Brain (organoid and tissue), 16 donors: ENCODE measurements at places on chromosomes 7 and 10.

GRCh38 chr7:155663937-155664336 lies 19.5 kb downstream of the RBM33 start:
- DNase-seq, result no peak

DNA sequence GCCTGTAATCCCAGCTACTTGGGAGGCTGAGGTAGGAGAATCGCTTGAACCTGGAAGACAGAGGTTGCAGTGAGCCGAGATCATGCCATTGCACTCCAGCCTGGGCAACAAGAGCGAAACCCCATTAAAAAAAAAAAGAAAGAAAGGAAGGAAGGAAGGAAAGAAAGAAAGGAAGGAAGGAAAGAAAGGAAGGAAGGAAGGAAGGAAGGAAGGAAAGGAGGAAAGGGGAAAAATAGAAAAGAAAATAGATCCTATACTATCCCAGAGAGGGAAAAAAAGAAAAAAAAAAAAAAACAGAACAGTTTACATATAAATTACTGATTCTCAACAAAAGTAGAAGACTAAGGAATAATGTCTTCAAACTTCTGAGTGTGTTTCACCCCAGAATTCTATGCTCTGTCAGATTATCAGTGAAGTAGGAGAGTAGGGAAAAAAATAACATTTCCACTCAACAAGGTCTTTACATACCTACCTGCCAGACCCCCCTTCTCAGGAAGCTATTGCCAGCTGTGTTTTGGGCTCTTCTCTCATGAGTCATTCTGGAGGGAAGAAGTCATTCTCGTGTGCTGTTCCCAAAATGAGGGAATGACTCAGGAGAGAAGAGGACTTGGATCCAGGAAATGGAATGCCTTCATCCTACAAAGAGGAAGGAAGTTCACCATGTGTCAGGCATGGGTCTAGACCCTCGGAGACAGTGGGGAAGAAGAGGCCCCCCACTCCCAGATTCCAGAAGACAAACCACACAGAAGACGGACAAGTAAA lies 20.9 kb downstream of the RGS10 start:
- no peak for DNase-seq

- no peak for DNase-seq
These were observed 7.2 kb downstream of the DNAH11 start for GRCh38 chr7:21550076-21550475.

DNA sequence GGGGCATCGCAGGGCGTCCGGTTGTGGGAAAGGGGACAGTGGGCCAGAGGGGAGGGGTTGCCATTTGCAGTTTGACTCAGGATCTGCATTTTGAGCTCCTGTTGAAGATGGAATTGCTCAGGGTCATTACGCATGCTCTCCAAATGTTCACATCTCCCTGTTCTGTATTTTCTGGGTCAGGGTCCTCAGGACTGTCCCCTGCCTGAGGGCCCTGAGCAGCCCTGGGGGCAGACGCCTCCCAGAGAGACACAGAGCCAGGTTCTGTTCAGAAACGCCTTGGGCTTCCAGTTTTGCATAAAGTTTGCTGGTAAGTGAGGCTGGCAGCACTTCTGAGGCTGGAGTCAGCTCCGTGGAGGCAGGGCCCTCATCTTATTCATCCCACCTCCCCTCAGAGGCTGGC lies 34.1 kb upstream of the NUB1 start:
- DNase-seq, result no peak

- DNase-seq, result peak; percentile 54
These were observed 378.4 kb upstream of the NRP1 start for GRCh38 chr10:33712825-33713224.

DNA sequence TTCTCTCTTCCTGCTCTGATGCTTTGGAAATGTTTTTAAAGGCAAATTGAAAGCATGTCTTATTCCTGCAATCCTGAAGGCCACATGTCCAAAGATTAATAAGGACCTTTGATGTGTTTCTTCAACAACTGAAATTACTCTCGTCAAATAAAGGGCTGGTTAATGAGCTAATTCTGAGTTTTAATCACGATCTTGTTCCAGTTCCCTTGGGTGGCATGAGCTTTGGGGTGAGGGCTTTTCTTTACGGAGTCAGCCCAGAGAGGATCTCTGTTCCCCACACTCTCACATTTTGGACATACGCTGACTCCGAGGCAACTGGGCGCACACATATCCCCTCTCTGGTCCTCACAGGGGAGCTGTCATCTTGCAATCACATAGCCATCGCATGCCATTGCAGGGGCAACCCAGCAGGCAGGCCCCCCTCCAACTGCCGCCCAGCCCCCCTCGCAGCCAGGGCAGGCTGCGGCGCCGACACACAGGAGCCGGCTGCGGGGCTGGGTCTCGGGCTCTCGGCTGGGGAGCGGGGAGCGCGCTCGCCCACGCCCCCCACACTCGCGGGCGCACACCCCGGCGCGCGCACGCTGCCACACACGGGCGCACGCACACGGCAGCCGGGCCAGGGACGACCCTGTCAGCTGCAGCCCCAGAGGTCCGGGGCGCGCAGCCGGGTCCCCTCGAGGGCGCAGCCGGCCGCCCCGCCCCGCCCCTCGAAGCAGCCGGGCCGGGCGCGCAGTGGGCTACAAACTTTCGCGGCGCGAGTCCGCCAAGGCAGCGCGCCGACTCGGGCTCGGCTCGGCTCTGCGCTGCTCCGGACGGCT lies at the start of gene GDF10:
TSS of gene GDF10 (plus strand) at position 587 of the 818 bp plus-strand sequence. CDS start 455 bp downstream, outside the sequence.
- DNase-seq, result peak; percentile 47

- no peak for DNase-seq
These were observed 2.3 kb downstream of the MCM7 start for GRCh38 chr7:100098913-100099312.

DNA sequence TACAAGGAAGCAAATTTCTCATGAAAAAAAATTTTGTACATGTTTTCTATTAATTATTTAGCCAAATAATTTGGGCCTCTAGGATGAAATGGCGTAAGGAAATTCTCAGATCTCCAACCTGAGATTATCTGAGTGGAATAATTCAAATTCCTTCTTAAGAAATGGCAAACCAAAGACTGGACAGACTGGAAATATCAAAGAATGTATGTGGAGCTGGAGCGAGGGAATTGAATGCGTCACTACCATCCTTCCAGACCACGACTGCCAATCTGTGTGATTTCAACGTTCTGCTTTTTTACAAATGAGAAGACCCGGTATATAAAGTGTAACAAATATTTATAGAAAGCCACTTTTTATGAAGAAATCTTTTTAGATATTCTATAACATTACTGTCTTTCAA lies 12.4 kb upstream of the BLNK start:
- no peak for DNase-seq

DNA sequence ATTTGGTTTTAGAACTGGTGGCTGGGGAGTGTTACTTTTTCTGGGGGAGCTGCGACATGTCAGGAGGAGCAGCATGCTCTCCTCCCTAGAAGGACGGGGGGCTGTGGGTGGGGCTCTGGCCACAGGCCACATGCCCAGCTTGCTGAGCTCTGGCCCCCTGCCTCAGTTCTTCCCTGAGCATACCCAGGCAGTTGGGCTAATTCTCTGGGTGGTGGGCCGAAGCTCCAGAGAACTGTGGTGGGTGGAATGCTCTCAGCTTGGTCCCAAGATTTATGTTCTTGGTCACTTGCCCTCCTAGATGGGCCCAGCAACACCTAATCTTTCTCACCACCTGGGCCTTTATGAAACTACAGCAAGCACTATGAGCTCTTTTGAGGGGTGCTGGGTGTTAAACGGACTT lies 5.1 kb upstream of the ZNF775 start:
- no peak for DNase-seq

- DNase-seq, result peak; percentile 89
These were observed 1288.5 kb downstream of the GATA3 start for GRCh38 chr10:9342885-9343570.

GRCh38 chr7:94565247-94565894 lies 55.8 kb downstream of the CASD1 start:
- no peak for DNase-seq

DNA sequence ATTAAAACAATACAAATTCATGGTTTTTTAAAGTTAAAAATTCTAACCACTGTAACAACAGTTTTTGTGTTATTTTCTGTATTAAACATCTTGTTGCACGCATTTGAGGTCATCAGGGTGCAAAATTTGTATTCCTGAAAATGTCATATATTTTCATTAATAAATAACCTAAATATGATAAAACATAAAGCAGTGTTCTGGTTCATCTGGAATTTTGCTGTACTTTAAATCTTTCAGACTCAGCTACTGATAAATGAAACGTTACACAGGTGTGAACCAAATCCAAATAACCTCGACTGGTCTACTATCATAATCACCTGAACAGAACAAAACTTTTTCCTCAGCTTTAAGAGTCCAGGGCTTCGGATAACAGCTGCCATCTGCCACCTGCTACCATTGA lies 6.9 kb downstream of the IFIT2 start:
- no peak for DNase-seq

DNA sequence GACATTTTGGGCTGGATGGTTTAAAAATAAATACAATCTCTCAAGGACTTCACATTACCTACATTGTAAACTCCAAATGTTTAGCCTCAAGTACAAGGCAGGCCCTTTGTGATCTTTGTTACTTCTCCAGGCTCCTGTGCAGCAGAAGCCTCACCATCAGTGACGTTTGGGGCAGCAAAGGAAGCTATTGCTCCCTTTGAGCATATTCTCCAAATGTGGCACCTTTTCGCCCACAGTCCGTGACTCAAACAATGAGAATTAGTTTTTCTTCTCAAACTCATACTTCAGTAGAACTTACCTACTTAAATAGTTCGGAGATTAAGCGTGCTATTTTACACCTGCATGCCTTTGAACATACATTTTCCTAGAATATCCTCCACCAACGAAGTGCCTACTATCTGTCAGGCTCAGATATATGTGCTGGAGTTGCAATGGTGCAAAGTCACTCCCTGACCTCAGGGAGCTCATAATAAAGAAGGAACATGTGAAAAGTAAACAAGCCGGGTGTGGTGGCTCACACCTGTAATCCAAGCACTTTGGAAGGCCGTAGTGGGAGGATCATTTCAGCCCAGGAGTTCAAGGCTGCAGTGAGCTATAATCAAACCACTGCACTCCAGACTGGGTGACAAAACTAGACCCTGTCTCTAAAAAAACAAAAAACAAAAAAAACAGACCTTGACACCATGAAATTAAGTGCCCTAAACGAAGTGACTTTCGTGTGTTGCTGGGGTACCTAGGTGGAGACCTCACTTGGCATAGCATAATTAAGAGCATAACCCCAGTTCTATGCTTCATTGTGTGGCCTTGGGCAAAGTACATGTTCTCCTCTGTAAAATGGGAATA lies 1.2 kb upstream of the ABCF2 start:
- DNase-seq, result no peak

DNA sequence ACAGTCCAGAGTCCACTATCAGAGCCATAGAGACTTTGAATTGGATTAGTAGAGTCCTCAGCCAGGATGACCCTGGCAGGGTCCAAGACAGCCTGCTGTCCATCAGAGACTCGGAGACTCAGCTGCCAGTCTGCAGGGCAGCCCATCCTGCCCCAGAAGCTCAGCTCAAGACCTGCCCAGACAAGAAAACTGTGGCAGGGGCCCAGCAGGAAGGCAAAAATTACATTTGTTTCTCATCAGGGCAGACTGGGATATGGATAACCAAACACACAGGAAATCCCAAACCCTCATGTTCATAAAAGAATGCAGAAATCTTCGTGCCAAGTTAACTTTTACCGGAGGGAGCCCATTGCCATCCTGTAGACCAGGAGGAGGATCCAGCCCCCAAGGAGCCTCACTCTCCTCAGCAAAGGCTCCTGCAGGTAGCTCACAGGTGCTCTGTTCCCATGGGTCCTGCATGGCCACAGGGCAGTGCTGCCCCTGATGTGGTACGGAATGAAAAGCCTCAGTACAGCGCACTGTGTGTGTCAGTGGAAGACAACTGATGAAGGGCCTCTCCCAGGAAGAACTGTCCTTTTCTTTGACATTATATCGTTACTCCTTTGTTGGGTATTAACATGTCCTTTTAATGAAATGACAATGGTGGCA lies 222.2 kb downstream of the KCNMA1 start:
- DNase-seq, result no peak

GRCh38 chr7:82594665-82595064 lies 151.1 kb upstream of the CACNA2D1 start:
- peak; percentile 20 for DNase-seq

DNA sequence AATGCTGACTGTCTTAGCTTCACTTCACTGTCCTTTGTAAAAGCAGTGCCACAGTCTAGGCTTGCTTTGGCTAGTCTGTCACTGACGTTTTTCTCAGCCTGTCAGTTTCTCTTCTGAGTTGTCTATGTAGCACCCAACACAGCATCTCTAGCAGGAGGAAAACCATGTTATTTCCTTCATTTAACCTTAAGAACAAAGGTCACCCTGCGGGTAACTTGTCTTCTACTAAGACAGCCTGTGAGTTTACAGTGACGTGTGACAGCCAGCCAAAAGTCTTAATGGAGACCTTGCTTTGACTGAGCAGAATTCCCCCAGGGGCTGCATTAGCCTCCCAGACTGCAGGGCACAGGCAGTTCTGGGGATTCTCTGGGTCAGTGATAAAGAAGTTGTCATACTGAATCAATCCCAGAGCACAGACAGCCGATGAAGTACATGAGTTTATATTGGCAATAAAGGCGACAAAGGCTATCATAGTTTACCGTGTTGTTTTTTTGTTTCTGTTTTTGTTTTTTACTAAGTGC lies 296.0 kb upstream of the KIAA1217 start:
- DNase-seq, result peak; percentile 31

- DNase-seq, result no peak
These were observed 304.3 kb downstream of the THSD7A start for GRCh38 chr7:11527707-11528106.

DNA sequence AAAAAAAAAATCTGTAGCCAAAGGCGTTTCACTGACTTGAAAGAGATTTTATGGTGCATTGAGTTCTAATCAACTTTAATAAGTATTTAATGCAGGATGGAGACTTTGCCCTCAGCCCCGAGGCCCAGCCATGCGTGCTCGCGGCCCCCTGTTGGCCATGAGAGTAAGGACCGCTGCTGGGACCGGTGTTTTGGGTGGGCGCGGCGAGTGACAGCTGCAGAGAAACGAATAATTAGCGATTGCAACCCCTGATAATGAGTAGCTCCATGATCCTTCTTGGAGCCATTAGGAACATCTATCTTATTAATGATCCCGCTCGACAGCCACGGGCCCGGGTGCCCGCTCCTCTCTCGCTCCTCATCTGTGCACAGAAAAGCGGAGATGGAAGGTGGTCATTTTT lies 347.4 kb downstream of the RPS24 start:
- peak; percentile 67 for DNase-seq

- peak; percentile 61 for DNase-seq
These were observed 52.3 kb upstream of the TMEM229A start for GRCh38 chr7:124085179-124085578.

GRCh38 chr7:516216-516605 lies 3.4 kb downstream of the PDGFA start:
- DNase-seq, result no peak

DNA sequence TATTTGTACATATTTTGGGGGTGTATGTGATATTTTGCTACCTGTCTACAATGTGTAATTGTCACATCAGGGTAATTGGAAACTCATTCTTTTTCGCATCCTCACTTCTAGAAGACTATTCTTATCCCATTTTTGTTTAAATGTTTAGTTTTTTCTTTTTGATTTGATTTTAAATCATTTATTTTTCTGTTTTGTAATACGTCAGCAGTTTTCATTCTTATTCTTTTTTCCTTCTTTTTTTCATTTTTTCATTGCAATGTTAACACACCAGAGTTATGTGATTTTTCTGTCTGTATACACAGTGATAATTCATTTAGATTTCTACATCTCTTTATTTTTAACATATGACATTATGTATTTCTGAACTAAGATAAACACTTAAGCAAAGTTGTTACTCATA lies 85.5 kb downstream of the SLC13A1 start:
- DNase-seq, result no peak
